ENCODE measurements at places on chromosomes 3 and 15. TPM values are rescaled to one million over a fixed set of nuclear protein-coding genes. Genes with fewer than 3 reads are reported as not detected.

Gene ATP13A5
- total RNA-seq: 9.8 TPM

Gene NEK10
- not detected for total RNA-seq

Gene C3orf85
- total RNA-seq: not detected

Gene PLOD2
- total RNA-seq: 19.0 TPM

Gene FGF7
- total RNA-seq: 11.9 TPM

Gene THRB
- total RNA-seq: 24.6 TPM

Gene ST3GAL6
- 13.1 TPM for total RNA-seq

Gene GHSR
- total RNA-seq: not detected

Gene RETNLB
- total RNA-seq: not detected
